ENCODE measurements at places on chromosomes 1 and 21.

GRCh38 chr1:11790880-11791715, 14.7 kb downstream of the MTHFR start:
- no peak for DNase-seq

DNA sequence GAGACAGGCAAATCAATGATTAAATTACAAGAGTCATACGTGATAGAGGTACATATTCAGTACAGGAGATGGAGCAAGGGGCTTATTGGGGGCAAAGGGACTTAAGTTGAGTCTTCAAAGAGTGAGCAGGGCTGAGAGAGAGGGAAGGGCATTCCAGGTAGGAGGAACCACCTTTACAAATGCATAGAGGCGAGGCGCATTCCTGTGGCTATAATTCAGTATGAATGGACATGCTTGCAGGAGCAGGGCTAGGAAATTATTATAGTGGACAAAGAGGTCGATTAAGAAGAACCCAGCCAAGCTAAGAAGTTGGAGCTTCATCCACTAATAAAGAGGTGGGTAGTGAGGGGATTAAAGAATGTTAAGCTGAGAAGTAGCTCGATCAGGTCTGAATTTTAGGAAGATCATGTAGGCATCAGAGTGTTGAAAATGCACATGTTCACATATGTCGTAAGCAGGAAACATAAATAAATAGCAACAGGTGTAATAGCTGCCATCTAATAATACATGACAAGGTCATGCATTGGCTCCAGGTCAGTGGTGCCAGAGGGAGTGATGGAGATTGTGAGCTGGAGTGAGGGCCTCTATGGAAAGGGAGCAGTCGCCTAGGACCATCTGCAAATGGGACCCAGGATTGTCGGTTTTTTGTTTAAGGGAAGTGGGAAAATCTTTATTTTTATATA, 12.0 kb upstream of the HNRNPU start:
- DNase-seq, result no peak

- DNase-seq, result no peak
Observed at GRCh38 chr1:212587016-212587887, 21.3 kb upstream of the ATF3 start.

GRCh38 chr1:205082431-205082830, 1.8 kb downstream of the TMEM81 start:
- no peak for DNase-seq

GRCh38 chr1:19765623-19766022, 34.1 kb downstream of the TMCO4 start:
- DNase-seq, result no peak

- no peak for DNase-seq
Observed at GRCh38 chr1:239543873-239544272, 157.5 kb downstream of the CHRM3 start.

GRCh38 chr1:189701606-189702005, 776.1 kb downstream of the BRINP3 start:
- no peak for DNase-seq

GRCh38 chr21:26138615-26139257, 31.8 kb downstream of the APP start:
- DNase-seq, result no peak
